A549 treated with dexamethasone at 1 μM for 4 hours (cell line): ENCODE measurements at places on chromosomes 16 and 17. TPM values are rescaled to one million over a fixed set of nuclear protein-coding genes. Genes with fewer than 3 reads are reported as not detected.

The HOXB9 gene
- total RNA-seq, result 7.0 to 7.5 TPM (median 7.3 TPM) in 5 replicates

The MYH11 gene
- total RNA-seq, result 0.02 to 0.10 TPM (median 0.09 TPM) in 4 of 5 replicates, not detected in the other

The OTOA gene
- 0.04 to 0.09 TPM (median 0.06 TPM) in 5 replicates for total RNA-seq

The GRB7 gene
- 3.5 to 5.7 TPM (median 4.8 TPM) in 5 replicates for total RNA-seq

The ACSM5 gene
- not detected in 5 replicates for total RNA-seq

The MILR1 gene
- 0.89 to 1.8 TPM (median 1.6 TPM) in 5 replicates for total RNA-seq

The TBX4 gene
- 0.23 to 0.40 TPM (median 0.24 TPM) in 5 replicates for total RNA-seq
